Thoracic aorta (tissue), 2 donors: ENCODE measurements at places on chromosomes 2 and 18. TPM values are rescaled to one million over a fixed set of nuclear protein-coding genes. Genes with fewer than 3 reads are reported as not detected.

DNA sequence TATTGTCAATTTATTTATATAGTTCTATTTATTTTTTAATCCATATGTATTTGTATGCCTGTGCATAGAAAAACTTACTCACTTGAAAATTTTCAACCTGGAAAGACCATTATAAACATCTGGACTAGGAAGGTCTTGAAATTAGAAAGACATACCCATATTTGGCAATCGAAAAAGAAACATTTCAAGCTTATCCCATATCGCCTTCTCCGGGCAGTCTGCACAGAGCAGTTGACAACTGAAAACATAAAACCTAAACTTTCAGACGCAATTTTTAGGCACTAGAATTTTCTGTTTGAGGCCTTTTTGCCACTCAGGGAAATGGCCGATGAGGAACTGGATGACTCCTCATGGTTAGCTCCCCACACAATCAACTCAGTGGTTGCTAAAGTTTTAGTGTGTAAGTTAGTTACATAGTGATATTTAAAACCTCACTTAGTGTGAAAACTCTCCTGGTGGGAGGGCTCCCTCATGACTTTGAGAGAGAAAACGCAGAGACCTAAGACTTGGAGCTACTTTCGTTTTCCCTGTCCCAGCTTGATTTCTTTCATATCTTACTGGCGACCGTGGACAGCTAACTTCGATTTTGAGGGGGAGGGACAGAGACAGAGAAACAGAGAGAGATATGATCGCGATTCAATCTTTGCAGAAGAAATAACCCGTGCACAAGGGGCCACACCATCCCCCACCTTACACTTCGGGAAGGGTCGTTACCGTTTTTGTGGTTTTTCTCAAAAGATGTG is 3.2 kb upstream of the HOXD12 start:
- DNase-seq, result no peak

GRCh38 chr2:230987137-230988020 is 8.5 kb upstream of the SPATA3 start:
- DNase-seq, result no peak

DNA sequence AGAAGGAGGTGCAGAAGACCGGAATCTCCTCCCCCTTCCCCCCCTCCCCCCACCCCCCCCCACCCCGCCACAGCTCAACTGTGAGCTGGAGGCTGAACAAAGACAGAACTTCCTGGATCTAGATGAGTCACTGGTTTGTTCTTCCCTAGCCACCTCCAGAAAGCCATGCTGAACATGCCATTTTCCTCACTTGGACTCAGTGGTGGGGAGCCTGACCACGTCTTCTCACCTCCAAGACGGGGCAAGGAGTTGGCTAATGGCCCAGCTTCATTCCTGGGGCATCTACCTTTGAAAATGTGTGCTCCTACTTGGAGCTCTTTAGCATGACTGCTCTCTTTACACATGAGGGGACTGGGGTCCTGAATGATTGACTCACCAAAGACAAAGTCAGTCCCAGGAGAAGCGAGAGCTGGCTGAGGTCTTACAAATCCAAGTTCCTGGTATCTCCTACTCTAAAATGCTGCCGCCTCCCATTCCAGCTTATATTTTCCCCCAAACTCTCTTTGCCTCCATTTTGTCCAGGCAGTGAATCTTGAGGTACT is 22.6 kb upstream of the FZD5 start:
- DNase-seq, result no peak

DNA sequence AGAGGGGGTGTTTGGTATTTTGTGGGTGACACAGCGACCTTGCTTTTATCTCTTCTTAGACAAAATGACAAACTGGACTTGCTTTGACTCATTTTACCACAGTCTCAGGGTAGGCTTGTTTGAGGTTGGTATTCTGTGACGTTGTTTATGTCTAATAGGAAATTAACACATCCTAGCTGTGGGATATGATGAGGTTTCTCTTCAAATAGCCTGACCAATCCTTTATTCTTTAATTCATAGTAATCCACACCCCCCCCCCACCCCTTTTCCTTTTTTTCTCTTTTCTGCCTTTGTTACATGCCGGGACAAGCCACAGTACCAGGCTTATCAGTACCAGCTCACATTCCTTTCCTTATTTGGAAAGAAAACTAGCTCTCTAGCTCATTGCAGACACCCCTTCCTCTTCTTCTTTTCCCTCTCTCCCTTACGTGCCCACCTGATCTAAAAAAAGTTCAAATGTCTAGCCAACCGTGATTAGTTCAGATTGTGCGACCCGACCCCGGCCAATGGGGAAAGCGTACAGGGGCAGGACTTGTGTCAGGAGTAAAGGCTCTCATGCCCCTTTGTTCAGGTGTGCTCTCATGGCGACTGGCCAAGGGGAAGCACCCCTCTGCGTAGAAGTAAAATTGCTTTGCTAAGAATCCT is 52.2 kb upstream of the PTPRM start:
- no peak for DNase-seq

DNA sequence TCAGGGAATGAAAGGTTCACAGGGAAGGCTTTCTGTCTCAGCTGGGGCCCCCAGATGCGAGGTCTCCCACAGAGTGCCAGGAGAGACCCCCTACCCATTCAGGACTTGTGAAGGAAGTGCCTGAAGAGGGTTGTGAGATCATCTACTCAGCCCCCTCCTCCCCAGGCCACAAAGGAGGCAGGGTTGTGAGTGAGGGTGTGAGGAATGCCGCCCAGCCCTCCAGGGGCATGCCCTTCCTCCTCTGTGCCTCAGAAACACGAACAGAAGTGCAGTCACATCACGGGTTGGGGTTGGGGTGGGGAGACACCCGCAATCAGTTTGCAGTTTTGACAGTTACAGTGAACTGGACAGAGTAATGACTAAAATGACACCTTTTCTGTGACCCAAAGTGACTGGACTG is 5.0 kb downstream of the MAL start:
- no peak for DNase-seq

ORC2 gene
- 16.4 TPM for total RNA-seq

RAX gene
- total RNA-seq, result not detected
